HAP-1 (cell line): ENCODE measurements at places on chromosomes 7 and 10.

DNA sequence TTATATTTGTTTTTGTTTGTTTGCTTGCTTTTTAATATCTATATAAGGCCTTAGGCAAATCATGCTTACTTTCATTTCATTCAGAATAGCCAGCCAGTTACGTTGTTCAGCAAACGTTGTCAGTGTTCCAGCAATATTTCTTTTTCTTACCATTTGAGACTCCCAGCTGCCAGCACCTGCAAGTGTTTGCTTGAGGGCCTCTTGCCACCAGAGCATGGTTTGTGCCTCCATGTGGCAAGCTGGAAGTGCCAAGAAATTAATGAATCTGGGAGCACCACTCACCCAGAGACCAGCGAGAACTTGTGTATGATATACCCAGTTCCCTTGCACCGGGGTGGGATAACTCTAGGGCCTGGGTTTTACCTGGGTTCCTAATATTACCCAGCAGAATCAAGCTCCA, 177.1 kb upstream of the CSTF2T start:
- DNase-seq: no peak

DNA sequence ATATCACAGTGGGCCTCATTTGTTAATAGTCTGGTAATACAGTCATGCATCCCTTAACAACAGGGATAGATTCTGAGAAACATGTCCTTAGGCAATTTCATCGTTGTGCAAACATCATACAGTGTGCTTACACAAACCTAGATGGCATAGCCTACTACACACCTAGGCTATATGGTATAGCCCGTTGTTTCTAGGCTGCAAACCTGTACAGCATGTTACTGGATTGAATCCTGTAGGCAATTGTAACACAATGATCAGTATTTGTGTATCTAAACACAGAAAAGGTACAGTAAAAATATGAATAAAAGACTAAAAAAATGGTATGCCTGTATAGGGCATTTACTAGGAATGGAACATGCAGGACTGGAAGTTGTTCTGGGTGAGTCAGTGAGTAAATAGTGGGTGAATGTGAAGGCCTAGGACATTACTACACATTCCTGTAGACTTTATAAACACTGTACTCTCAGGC, 12.0 kb upstream of the RHOBTB1 start:
- no peak for DNase-seq

- no peak for DNase-seq
Measured at GRCh38 chr7:99380823-99381663, 6.5 kb downstream of the ARPC1B start.

- DNase-seq: no peak
Measured at GRCh38 chr7:148905093-148905666, 21.1 kb upstream of the EZH2 start.

DNA sequence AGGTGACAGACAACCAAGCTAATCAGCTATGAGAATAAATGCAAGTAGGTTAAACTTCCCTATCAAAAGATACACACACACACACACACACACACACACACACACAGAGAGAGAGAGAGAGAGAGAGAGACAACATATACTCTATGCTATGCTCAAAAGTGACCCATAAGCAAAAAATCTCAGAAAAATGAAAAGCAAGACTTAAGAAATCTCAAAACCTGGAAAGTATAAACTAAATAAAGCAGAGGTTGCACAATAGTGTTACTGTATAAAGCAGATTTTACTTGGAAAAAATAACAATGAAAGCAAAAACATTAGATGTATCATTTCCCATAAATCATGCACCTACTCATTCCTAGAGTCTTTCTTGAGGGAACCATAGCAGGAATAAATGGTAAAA, 221.5 kb downstream of the INHBA start:
- no peak for DNase-seq

DNA sequence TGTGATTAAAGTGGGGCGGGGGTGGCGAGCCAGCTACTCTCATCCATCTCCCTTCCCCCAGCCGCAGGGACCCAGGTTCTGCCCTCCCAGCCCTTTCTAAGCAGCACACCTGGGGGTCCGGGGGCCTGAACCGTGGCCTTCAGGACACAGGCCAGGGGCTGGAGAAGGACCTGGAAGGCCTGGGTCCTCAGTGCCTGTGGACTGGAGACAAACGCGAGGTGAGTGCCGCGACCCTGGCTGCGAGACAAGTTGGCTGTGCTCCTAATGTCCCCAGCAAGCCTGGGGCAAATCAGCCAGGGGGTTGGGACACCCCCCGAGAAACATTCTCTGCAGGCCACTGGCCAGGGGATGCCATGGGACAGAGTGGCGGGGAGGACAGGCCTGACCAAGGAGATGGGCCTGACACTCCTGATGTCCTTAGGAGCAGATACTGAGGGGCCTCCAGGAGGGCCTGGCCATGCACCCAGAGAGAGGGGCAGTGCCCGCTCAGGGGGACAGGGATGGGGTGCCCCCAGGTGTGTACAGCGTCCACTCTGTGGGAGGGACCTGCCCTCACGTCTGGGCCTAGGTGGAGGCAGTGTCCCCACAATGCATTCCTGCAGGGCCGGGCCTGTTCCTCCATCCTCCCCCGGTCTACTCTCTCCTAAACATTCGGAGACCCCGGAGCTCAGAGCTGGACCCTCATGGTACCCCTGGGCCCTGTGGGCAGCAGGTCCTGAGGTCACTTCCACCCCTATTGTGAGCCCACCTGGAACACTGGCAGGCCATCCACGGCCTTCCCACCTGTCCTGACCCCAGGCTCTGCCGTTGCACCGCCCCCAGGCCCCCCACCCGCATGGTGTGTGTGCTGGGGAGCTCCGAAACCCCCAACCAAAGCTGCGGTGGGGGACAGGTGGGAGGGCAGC, 13.1 kb downstream of the BRAT1 start:
- DNase-seq: no peak

GRCh38 chr10:102505462-102506115, 1.8 kb downstream of the SUFU start:
- DNase-seq: no peak

DNA sequence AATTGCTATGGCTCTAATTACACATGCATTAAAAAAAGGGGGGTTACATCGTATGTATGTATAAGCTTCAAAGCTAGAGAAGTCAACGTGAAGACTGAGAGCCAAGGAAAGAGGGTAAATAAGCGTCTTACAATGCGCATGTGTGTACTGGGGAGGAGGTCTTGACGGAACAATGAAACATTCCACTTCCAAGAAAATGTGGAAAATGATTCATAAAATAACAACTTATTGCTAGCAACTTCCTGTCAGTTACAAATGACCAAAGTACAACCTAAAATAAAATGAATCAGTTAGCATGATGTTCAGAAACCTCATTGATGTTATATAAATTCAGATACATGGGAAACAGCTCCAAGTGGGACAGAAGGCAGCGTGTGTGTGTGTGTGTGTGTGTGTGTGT, 104.1 kb upstream of the RHEB start:
- no peak for DNase-seq
